A549 (cell line): ENCODE measurements at places on chromosomes 3 and 15.
A peak's percentile ranks its signal among the peaks of the same experiment; 100 is the strongest.

GRCh38 chr3:131804565-131805133 is 230.2 kb downstream of the CPNE4 start:
- DNase-seq, result no peak

DNA sequence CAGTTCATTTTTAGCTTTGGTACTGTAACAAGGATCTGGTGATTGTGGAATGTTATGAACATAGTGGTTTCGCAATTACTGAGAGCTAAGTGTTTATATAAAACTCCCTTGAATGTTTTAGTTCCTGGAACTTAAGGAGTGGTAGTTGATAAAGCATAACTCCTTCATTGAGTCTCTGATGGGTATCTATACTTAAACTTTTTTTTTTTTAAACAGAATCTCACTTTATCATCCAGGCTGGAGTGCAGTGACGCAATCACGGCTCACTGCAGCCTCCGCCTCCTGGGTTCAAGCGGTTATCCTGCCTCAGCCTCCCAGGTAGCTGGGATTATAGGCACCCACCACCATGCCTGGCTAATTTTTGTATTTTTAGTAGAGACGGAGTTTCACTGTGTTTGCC is 11.3 kb downstream of the PRKCI start:
- no peak for DNase-seq

DNA sequence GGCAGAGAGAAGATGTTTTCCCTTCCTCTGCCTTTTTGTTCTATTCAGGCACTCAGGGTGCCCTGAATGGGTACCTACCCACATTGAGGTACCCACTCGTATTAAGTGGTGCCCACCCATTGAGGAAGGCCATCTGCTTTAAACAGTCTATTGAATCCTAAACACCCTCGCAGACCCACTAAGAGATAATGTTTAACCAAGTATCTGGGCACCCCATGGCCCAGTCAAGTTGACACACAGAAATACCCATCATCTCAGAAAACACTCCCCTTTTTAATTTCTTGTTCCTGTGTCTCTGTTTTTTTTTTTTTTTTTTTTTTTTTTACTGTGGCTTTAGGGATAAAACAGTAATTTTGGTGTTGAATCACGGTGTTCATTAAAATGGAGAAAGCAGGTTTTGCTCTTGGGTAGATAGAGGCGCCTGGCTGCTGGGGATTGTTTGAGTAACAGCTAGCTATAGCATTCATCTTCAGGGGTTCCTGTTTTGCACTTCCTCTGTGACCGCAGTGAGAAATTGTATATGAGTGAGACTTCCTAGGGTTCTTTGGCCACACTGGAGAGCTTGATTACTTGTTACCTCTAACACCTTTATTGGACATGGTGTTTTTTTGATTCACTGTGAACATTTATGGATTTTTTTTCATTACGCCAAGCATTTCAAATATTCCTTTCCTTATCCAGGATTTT is 259.1 kb downstream of the PTPRG start:
- DNase-seq, result no peak

- DNase-seq, result peak; percentile 40
These were observed 215.2 kb upstream of the PRICKLE2 start for GRCh38 chr3:64440498-64440897.
